ENCODE measurements at places on chromosomes 7 and 10.

- DNase-seq = no peak
Measured at GRCh38 chr10:69483963-69484362, 32.7 kb downstream of the TSPAN15 start.

DNA sequence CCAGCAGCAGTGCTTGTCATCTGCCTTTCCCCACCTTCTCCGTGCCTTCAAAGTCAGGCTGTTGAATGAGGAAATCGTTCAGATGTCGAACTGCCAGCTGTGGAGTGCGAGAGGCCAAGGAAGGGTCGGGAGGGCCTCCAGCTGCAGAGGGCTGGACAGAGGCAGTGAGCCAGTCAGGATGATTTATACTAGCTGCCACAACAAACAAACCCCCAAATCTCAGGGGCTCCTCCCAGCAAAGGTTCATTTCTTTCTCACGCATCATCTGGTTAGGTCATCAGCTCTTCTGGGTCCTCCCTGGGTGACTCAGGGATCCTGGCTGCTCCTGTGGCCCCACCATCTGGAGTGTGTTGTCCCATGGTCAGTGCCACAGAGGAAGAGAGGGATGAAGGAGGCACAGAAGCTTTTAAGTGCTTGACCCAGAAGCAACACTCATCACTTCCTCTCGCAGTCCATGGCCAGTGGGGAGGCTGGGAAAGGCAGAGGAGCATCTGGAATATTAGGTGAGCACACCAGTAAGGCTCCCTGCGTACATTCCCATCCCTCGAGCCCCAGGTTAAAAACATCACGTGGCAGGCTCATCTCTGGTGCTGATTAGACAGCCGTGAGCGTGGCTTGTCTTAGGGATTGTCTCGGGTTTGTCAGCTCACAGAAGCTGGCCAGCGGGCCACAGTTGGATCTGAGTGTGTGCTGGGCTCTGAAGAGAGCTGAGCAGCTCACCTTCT, 140.7 kb downstream of the RGS10 start:
- DNase-seq = no peak

DNA sequence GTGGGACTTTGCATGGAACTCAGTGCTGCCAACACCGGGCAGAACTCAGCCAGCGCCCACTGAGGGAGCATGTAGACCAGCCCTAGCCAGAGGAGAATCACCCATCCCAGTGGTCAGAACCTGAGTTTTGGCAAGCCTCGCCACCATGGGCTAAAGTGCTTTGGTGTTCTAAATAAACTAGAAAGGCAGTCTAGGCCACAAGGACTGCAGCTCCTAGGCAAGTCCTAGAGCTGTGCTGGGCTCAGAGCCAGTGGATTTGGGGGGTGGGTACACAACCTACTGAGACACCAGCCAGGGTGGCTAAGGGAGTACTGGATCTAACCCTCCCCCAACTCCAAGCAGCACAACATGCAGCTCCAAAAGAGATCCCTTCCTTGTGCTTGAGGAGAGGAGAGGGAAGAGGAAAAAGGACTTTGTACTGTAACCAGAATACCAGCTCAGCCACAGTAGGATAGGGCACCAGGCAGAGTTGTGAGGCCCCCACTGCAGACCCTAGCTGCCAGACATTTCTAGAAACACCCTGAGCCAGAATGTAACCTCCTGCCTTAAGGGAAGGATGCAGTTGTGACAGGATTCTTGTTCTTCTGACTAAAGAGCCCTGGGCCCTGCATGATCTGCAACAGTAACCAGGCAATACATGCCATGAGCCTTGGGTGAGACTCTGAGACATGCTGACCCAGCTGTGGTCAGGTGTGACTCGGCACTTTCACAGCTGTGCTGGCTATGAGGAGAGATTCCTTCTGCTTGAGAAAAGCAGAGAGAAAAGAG, 24.4 kb downstream of the GSDME start:
- no peak for DNase-seq

DNA sequence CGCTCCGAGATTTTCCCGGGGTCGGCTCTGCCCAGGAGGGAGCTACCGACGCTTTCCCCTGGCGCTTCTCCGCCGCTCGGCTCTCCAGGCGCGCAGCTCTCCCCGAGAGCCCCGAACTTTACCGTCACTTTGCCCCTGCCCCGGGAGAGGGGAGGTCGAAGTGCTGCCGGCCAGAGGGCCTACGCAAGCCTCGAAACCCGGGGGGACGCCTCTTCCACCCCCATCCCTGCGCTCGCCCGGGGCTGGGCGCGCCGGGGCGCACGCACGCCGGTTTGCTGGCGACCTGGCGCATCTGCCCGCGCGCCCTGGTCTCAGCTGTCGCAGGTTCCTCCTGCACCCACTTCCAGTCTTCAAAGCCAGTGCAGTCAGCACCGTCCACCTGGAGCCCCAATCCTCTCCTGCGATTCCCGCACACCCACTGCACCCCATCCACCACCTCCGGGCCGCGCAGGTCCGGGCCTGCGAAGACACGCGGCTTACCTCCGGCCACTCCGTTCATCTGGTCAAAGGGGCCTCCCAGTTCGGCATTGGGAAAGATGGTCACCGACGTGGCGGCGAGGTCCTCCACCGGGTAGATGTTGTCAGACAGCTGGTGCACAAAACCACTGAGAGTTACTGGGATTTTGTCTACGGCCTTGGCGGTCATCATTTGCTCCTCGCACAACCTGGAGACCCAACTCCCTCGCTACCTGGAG, 638 bp downstream of the EGR2 start:
- DNase-seq = no peak

DNA sequence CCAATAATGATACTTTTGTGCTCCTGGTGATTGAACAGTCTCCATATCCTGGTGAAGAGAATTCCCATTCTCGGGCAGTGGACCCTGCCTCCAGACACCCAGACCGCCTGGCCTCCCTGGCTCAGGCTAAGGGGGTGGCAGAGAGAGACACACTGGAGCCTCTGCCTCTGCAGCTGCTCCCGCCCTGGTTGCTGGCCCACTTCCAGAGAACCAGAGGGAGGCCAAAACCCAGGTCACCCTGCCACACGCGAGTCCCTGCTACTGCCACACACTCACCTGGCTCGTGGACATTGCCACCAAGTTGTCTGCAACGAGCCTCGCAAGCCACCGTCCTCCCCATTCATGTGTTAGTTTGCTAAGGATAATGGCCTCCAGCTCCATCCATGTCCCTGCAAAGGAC, 221.8 kb downstream of the HPSE2 start:
- no peak for DNase-seq

DNA sequence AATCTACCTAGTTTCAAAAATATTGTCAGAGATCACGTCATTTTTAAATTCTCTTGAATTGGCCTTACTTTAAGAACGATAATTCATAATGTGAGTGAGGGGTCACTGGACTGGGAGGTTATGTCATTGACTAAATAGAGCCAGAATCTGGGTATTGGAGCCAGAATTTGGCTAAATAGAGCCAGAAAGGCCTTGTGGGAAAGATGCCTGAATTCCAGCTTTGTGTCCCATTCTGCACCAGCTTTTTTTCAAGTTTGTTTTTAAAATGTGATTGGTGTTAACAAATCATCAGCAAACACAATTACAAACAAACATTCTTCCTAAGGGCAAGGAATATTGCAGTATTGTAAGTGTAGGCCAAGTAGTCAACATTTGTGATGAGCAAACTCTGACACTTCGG, 233.2 kb upstream of the PRKCQ start:
- no peak for DNase-seq

GRCh38 chr7:47380325-47381133, 201.4 kb downstream of the TNS3 start:
- DNase-seq = no peak

- DNase-seq = no peak
Measured at GRCh38 chr10:50622706-50623662, 772 bp downstream of the SGMS1 start.

GRCh38 chr7:70893422-70893821, 238.5 kb upstream of the GALNT17 start:
- DNase-seq = no peak

- no peak for DNase-seq
Measured at GRCh38 chr10:75070961-75071428, 40.5 kb upstream of the SAMD8 start.

- DNase-seq = no peak
Measured at GRCh38 chr10:33248638-33249037, 85.8 kb downstream of the NRP1 start.

GRCh38 chr7:41574377-41574776, 128.5 kb downstream of the INHBA start:
- DNase-seq = no peak

- no peak for DNase-seq
Measured at GRCh38 chr7:101179117-101179516, 976 bp downstream of the NAT16 start.

GRCh38 chr10:71028066-71028465, 139.7 kb upstream of the PCBD1 start:
- DNase-seq = no peak

DNA sequence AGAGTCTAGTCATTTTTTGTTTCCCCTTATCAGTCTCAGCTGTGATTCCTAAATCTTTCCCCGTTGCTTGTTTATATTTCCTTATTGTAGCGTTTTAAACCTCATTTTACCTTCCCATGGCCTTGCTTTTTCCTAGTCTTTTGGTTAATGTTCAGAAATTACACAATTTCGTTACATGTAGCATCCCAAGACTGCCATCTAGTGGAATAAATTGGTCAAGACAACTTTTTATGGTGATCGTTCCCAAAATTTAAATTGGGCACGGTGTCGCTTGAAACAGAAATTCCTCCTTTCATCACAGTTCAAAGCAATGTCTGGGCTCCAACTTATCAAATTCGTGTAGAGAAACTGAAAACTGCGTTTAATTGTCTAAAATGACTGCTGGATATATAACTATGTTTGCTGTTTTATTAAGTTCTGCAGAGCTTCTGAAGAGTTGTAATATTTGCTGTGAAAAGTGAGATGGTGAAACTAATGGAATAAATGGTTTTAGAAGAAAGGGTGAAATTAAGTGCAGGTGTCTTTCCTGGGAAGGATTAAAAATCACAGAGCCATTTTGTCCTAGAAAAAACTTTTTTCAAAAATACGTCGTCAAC, 370.2 kb downstream of the PHF14 start:
- DNase-seq = no peak

- DNase-seq = no peak
Measured at GRCh38 chr7:32502728-32503127, 7.4 kb downstream of the AVL9 start.

DNA sequence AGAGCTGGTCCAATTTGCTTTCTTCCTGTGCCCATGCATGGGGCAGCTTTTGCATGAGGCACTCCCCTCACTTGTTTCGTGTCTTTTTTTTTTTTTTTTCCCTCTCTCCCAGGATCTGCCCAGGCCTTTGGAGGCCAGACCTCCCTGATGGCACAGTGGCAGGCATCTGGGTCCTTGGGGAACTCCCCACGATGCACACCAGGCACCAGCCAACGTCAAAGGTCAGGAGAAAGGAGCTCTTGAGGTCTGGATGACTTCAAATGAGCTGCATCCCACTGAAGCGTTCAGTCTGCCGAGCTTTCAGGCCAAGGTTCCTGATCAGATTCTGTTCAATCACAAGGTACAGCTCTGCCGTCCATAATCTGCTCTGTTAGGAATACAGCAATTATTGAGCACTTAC, 97.2 kb upstream of the CARD11 start:
- DNase-seq = no peak

DNA sequence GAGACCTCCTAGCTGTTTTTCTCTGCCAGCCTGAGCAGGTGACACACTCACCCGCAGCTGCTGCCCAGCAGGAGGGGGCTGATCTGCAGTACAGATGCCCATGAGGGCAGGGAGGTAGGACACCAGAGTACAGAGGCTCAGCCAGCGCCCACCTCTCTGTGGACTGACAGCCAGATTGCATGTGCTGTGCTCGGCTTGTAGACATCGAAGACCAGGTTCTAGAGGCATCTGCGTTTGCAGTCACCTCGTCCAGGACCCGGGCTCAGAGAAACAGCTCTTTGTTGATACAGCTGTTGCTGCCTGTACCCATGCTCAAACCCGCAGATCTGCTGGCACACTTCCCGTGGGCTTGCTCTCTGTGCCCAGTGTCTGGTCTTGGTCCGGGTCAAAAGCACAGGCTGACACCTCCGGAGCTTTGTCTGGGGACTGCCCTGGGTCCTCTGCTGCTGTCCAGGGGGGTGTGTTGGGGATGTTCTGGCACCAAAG, 224.7 kb downstream of the GLRX3 start:
- DNase-seq = no peak

- DNase-seq = no peak
Measured at GRCh38 chr7:129073738-129074137, 18.8 kb upstream of the TNPO3 start.

DNA sequence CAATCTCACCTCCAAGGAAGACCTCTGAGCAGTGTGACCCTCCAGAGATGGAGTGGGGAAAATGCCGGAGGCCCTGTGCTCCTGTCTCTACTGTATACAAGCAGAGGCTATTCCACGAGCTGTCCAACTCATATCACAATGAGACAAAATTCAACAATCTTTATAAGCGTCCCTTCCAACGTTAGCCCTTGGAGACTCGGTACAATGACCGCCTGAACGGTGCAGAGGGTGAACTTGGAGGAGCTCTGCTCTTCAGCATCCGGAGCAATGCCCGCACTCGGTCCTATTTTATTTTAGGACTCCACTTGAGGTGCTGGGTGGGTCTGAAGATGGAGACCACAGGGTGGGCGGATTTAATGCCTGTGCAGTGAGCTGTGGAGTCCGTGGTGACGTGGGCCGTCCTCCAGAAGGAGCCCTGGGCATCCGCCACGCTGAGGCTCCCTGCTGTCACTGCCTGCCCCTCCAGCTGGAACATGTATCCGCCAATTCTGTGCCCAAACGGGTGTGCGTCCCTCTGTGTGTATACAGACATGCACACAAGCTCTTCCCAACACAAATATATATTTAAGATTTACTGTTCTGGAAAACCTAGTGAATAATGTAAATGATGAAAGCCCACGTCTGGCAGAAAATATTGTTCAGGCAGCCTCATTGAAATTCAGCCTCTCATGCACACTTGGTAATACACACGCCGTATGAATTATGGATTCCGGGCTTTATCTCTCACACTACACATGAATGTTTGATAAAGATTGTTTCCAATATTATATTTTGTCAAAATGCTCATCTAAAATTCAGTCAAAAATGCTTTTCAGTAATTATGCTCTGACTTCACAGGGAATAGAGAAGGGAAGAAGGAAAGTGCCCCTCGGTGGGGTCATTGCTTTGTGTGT, 239.9 kb upstream of the ZMIZ1 start:
- DNase-seq = no peak

DNA sequence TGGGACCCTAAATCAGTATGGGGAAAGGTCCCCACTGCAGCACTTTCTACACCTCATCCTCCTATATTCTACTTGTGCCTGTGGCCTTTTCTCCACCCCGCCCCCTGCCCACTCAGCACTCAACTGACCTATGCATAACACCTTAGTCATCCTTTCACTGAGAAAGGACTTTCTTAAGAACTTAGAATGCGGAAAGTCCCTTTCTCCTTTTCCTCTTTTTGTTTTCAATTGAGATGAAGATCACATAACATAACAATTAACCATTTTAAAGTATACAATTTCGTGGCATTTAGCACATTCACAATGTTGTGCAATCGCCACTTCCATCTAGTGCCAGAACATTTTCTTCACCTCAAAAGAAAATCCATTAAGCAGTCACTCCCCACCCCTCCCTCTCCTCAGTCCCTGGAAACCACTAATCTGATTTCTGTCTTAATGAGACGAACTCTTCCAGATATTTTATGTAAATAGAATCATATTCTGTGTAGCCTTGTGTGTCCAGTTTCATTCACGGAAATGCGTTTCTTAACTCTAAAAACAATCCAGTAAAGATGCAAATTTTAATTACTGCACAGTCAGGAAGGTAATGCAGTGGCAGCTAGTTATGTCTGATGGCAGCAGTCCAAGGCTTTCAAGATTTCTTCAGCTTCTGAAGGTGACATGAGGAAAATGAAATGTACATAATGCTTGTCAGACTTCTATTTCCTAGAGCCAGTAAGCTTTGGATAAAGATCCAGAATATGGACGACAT, 41.7 kb downstream of the FAS start:
- peak; percentile 12 for DNase-seq

GRCh38 chr10:88198023-88198422, 334.6 kb downstream of the PTEN start:
- no peak for DNase-seq
